ENCODE measurements at places on chromosomes 13 and 19. TPM values are rescaled to one million over a fixed set of nuclear protein-coding genes. Genes with fewer than 3 reads are reported as not detected.

The ONECUT3 gene
- not detected for total RNA-seq

The C13orf46 gene
- 1.1 TPM for total RNA-seq

The NBEA gene
- 26.5 TPM for total RNA-seq

The LENG9 gene
- total RNA-seq, result 1.8 TPM

The KLK12 gene
- total RNA-seq, result 14.4 TPM

The KIR2DL4 gene
- total RNA-seq, result not detected
